ENCODE measurements at places on chromosomes 3 and 15. TPM values are rescaled to one million over a fixed set of nuclear protein-coding genes. Genes with fewer than 3 reads are reported as not detected.

Gene SLC2A2
- not detected for total RNA-seq

Gene CEP19
- 3.3 TPM for total RNA-seq

Gene CAMP
- total RNA-seq, result not detected

GRCh38 chr3:103388214-103388613 is 953.4 kb downstream of the ZPLD1 start:
- H3K36me3 ChIP-seq, result no peaks in the 10 kb centered on the region
- H3K27me3 ChIP-seq, result no peaks in the 10 kb centered on the region
- no peak overlapping the region for H3K27ac ChIP-seq
- H3K4me1 ChIP-seq, result no peaks in the 10 kb centered on the region
- no peak overlapping the region for H3K4me3 ChIP-seq

DNA sequence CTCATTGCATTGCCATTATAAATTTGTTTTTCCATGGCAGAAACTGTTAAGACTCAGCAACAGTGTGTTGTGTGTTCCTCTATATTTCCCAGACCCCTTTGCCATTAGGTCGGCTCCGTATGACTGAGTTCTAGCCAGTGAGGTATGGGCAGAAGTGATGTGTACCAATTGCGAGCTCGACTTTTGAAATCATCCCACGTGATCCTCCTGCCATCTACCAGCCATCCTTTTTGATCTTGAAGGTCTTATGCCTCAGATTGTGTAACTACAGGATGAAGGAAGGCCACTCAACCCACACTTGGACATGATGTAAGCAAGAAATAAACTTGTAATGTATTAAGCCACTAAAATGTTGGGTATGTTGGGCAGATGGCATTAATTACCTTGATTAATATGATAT is 562.3 kb downstream of the PDCD6IP start:
- no peaks in the 10 kb centered on the region for H3K36me3 ChIP-seq
- peaks cover 7% of the 10 kb centered on the region for H3K27me3 ChIP-seq
- H3K27ac ChIP-seq, result no peak overlapping the region
- no peaks in the 10 kb centered on the region for H3K4me1 ChIP-seq
- H3K4me3 ChIP-seq, result no peak overlapping the region
- DNase-seq, result no peak

DNA sequence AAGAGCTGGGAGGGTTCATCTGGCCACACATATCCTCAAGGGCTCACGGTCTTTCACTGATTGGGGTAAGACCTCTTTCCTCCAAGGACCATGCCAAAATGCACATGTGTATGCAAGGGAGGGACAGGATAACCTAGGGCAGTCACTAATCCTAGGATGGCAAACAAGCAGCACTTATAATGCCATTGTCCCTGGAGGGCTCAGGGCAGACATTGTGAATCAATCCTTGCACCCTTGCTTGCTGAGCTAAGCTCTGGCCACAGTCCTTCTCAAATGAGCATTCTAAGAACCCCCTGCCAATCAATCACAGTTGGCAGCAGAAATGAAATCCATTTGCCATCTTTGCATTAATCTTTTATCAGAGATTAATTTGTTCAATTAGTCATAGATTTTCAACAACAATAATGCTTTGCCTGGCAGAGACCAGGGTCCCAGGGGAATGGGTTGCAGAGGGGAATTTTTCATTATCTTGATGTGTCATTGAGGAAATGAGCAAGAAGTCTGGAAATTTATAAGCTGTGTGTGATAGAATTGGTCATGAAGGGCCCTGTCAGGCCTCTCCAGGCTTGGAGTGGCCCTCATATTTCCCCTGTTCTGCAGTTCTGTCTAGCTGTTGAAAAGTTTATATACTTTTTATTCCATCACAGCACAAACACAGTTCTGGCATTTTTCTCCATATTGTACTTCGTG is 57.2 kb upstream of the KY start:
- no peaks in the 10 kb centered on the region for H3K27me3 ChIP-seq
- no peak for DNase-seq
- no peaks in the 10 kb centered on the region for H3K36me3 ChIP-seq

DNA sequence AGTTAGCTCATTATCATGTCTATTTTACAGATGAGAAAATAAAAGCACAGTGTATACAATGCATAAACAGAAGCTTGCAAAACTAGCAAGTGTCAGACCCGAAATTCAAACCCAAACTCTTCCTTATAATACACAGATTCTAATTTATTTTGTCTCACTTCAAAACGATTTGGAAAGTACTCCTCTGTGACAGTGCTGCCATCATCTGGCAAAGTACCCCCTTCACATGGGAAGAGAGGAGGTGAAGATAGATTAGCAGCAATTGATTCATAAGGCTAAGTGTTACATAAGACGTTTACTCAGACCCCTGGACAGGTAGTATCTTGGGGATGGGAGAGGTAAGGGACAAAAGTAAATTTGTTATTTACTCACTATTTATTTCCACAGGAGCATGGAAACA is 744.0 kb upstream of the SGO1 start:
- no peak overlapping the region for H3K4me3 ChIP-seq
- no peaks in the 10 kb centered on the region for H3K27me3 ChIP-seq
- H3K36me3 ChIP-seq, result no peaks in the 10 kb centered on the region
- no peak for DNase-seq
- H3K27ac ChIP-seq, result no peak overlapping the region
- no peaks in the 10 kb centered on the region for H3K4me1 ChIP-seq

GRCh38 chr3:23880703-23881339 is 36.0 kb downstream of the NKIRAS1 start:
- H3K4me1 ChIP-seq, result peaks cover 9% of the 10 kb centered on the region
- no peak for DNase-seq
- peaks cover 6% of the 10 kb centered on the region for H3K36me3 ChIP-seq
- H3K27me3 ChIP-seq, result no peaks in the 10 kb centered on the region
- H3K27ac ChIP-seq, result no peak overlapping the region

All from T-cell (primary cell).